NCI-H524 (cell line): ENCODE measurements at places on chromosomes 3 and 15.

DNA sequence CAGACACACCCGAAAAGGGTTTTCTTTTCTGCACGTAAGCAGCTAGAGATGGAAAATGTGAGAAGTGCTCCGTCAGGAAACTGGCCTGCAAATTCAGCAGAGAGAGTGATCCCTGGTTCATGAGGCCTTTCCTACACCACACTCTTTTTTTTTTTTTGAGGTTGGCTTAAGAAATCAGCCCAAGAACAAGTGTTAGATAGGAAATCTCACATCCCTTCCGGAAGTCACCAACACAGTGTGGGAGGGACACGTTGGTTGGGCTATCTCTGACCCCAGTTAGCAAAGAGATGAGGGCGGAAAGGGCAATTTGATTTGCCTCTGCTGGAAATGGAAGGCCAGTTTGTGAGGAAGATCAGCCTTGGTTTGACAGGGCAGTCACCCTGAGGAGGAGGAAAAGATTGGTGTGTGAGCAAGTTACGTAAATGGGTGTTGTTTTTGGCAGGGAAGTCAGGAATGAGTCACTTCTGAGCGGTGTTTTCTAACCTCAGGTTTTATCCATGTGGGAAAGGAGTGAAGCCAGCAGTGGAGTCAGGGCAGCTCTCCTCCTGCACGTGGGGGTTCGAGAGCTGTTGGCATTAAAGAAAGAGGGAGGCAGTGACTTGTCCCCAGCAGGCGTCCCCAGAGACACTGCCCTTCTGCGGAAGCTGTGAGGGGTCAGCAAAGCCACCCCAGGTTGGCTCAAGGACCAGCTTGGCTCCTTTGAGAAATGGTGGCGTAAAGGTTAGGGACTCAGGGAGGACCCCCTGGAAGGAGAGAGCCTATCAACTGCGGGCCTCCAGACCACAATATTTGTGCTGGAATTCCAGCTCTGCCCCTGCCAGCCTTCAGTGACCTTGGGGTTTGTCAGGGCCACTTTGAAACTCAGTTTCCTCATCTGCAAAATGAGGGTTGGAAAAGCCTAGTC is 237.6 kb upstream of the BHLHE40 start:
- DNase-seq, result no peak

DNA sequence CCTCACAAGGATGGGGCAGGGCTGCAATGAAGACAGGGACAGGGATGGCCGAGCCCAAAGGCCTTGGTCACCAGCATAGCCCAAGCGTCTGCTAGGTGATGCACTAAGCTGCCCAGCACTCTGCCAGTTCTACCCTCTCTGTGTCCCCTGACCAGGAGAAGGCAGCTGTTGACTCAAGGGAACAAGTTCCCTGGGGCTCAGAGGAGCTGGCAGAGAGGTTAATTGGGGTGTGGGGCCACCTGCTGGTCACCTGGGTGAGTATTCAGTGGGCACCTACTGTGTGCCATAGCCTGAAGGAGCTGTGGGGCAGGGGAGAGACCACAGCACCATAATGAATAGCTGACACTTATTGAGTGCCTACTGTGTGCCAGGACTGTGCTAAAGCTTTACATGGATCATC is 22.0 kb upstream of the DOCK3 start:
- no peak for DNase-seq

DNA sequence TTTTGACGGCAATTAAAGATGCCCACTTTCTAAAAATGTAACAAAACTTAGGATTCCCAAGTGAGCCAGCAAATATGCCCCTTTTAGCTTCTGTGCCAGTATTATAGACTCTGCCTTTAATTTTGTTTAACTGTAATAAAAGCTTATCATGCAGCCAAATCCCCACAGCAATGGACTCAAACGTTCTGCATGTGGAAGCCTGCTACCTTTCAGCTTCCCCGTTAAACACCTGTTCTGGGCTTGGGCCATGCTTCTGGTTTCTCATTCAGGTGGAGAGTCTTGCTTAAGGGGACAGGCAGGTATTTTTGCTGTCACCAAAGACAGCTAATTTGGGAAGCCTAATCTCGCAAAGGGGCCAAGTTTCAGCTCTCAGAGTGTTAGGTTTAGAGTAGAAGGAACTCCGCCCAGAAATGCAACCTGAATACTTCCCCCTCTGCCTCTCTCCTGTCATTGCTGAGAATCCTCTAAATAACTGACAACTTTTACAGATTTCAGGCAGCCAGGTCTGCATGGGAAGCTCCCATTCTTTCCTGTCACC is 399.4 kb upstream of the ATP11B start:
- no peak for DNase-seq

- no peak for DNase-seq
Observed at GRCh38 chr15:67142092-67142766, 76.8 kb downstream of the SMAD3 start.

GRCh38 chr3:164222197-164222596 is 856.1 kb downstream of the SI start:
- DNase-seq, result peak; percentile 75

GRCh38 chr3:33054100-33055092 is 42.5 kb downstream of the GLB1 start:
- DNase-seq, result no peak

DNA sequence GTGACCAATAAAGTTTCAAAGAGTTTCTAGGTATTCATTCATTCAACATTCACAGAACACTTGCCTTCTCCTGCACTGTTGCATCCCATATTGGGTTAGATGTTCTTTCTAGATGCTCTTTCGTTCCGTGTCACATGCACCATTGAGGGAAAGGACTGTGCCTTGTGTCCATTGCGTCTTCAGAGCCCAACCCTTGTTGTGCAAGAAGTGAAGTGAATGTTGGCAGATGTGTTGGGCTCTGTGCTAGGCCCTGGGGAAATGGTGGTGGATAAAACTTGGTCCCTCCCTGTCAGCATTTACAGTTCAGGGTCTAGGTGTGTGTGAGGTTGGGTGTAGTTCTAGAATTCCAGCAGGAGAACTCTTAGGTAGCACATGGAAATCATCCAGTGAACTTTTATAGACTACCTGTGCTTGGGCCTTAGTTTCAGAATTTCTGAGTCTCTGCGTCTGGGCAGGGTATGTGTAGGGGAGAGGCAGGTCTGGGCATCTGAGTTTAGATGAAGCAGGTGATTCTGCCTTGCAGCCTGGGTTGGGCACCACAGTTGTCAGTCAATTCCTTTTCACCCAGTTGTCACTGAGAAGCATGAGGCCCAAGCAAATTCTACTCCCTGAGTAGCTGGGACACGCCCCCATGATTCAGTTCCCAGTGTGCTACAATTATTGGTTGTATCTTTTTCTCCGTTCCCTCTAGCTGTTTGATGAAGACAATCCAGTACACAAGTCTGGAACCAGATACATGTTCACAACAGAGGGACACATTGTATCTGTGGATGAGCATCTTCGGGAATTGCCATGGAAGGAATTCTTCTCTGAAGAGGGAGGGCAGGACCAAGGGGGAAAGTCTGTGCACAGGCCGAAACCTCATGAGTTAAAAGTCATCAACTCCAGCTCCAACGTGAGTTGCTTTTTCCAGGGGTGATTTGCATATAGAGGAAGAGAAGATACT is 25.4 kb downstream of the EDEM1 start:
- DNase-seq, result no peak

GRCh38 chr3:138881233-138881632 is 46.5 kb upstream of the PIK3CB start:
- DNase-seq, result no peak

GRCh38 chr3:134485075-134485717 is 589 bp downstream of the ANAPC13 start:
- DNase-seq, result no peak

DNA sequence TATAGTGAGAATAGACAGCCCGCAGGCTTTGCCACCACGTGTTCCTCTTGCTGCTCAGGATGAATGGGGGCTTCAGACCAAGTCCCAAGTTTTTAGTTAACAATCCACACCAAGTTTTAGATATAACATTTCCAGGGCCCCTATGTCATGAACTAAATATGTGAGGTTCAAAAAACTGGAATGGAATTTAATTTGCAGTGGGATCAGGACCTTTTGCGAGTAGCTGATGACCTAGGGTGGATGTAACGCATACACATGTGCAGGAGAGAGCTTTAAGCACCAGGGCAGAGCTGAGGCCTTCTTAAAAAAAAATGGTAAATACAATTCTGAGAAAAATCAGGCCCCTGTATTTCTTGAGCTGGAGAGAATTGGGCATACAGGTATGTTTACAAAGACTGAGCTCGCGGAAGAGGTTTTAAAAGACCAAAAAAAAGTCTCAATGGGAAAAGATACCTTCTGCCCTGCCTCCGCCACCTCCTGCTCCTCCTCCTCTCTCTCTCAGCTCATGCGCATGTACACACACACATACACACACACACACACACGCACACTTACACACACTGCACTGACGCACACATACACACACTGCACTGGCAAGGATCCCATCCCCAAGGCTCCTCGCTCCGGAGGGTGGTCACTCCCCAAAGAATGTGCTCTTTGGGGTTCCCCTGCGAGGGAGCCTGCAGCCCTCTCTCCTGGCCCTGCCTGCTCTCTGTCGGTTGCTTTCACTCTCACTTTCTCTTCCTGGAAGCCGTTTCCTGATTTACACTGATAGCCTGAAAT is 48.2 kb upstream of the IGF1R start:
- no peak for DNase-seq

DNA sequence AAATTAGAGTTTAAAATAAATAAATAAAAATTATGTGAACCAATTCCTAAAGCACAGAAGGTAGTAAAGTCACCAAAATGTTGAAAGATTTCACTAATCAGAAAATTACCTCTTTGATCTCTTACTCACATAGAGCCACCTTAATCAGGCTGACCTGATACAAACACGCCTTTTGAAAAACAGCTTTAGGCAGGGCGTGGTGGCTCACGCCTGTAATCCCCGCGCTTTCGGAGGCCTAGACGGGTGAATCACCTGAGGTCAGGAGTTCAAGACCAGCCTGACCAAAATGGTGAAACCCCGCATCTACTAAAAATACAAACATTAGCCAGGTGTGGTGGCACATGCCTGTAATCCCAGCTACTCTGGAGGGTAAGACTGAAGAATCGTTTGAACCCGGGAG is 1197.3 kb downstream of the ROBO1 start:
- DNase-seq, result no peak

- DNase-seq, result no peak
Observed at GRCh38 chr3:57682284-57682683, 10.6 kb downstream of the DENND6A start.
